Placental pericyte (primary cell): ENCODE measurements at places on chromosomes 4 and X. TPM values are rescaled to one million over a fixed set of nuclear protein-coding genes. Genes with fewer than 3 reads are reported as not detected.

TLR6 gene
- 1.1 and 5.4 TPM in 2 replicates for total RNA-seq

MMRN1 gene
- total RNA-seq, result 0.57 TPM in 1 of 2 replicates, not detected in the other

SRPX gene
- total RNA-seq, result 46.0 and 64.6 TPM in 2 replicates

OCIAD2 gene
- total RNA-seq, result 5.0 and 5.4 TPM in 2 replicates

P2RY4 gene
- total RNA-seq, result 0.14 and 0.22 TPM in 2 replicates

NUP62CL gene
- 0.86 TPM in 1 of 2 replicates, not detected in the other for total RNA-seq

ZRSR2 gene
- 2.6 and 2.9 TPM in 2 replicates for total RNA-seq

EXOC1L gene
- not detected in 2 replicates for total RNA-seq

NIPAL1 gene
- total RNA-seq, result 0.66 and 1.6 TPM in 2 replicates

EIF2S3 gene
- total RNA-seq, result 225 and 364 TPM in 2 replicates

TCP11X2 gene
- total RNA-seq, result not detected in 2 replicates

HS3ST1 gene
- 1.1 TPM in 2 replicates for total RNA-seq

CCKAR gene
- total RNA-seq, result not detected in 2 replicates

SSX4 gene
- not detected in 2 replicates for total RNA-seq

POLN gene
- 1.1 and 1.9 TPM in 2 replicates for total RNA-seq

NWD2 gene
- not detected in 2 replicates for total RNA-seq

ADRA2C gene
- 2.2 and 2.9 TPM in 2 replicates for total RNA-seq

SSX2 gene
- not detected in 2 replicates for total RNA-seq

TMEM31 gene
- total RNA-seq, result not detected in 2 replicates

PNMA6F gene
- total RNA-seq, result not detected in 2 replicates

CT45A2 gene
- not detected in 2 replicates for total RNA-seq

PPID gene
- total RNA-seq, result 12.9 and 18.8 TPM in 2 replicates

BRS3 gene
- total RNA-seq, result not detected in 2 replicates

PCDH18 gene
- total RNA-seq, result 33.5 and 150 TPM in 2 replicates

RAB9B gene
- 0.14 TPM in 1 of 2 replicates, not detected in the other for total RNA-seq

RBMXL3 gene
- total RNA-seq, result not detected in 2 replicates

DSPP gene
- not detected in 2 replicates for total RNA-seq

GRIA3 gene
- total RNA-seq, result 0.22 and 6.2 TPM in 2 replicates

PHEX gene
- total RNA-seq, result 0.44 and 1.0 TPM in 2 replicates

RAB41 gene
- not detected in 2 replicates for total RNA-seq

MEPE gene
- not detected in 2 replicates for total RNA-seq

FUNDC1 gene
- 8.3 and 10.0 TPM in 2 replicates for total RNA-seq

RAB40A gene
- total RNA-seq, result under 0.01 TPM in 1 of 2 replicates, not detected in the other

FHIP1A gene
- under 0.01 and 0.14 TPM in 2 replicates for total RNA-seq

ADGRL3 gene
- under 0.01 TPM in 1 of 2 replicates, not detected in the other for total RNA-seq

TMEM144 gene
- 2.2 and 4.3 TPM in 2 replicates for total RNA-seq

WDR17 gene
- total RNA-seq, result 0.57 and 0.66 TPM in 2 replicates

MTNR1A gene
- 0.14 TPM in 1 of 2 replicates, not detected in the other for total RNA-seq

IL2 gene
- not detected in 2 replicates for total RNA-seq

OTUD5 gene
- 34.6 and 58.4 TPM in 2 replicates for total RNA-seq
